Body of pancreas (tissue), 4 donors: ENCODE measurements at places on chromosomes 7 and 10.

DNA sequence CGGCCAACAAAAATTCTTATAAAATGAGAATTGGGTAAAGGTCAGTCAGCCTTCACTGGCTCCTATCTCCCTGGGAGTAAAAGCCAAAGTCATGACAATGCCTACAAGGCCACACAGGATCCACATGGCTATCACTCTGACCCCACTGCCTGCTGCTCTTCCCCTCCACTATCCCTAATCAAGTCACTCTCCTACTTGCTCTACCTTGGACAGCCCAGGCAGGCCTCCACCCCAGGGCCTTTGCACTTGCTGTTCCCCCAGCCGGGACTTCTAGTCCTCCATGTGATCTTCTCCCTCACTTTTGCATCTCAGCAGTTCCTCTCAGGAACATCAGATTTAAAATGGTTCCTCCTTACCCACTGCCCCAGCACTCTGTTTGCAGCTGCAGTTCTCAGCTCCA, 50.6 kb downstream of the PRR15 start:
- DNase-seq: no peak

- DNase-seq: no peak
Measured at GRCh38 chr7:130446259-130446658, 5.4 kb upstream of the CEP41 start.

GRCh38 chr7:15367897-15368296, 193.9 kb downstream of the AGMO start:
- DNase-seq: no peak

- DNase-seq: no peak
Measured at GRCh38 chr10:28470873-28471651, 61.9 kb upstream of the WAC start.

GRCh38 chr10:107118866-107119265, 45.6 kb downstream of the SORCS1 start:
- no peak for DNase-seq

DNA sequence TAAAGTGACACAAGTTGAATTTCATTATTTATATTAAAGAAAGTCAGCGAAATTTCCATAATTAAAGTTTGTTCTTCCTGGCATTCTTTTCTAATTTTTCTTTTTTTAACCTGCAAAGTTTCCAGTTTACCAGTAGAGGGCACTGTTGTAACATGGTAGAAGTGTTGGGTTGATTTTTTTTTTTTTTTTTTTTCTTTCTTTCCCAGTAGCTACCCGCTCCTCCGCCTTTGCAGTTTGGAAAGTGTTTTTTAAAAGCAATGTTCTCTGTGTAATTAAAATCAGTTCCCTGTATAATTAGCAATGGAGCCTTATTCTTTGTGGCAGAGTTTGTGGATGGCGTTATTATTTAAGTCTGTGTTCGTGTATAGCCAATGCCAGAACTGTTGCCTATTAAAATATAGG, 53.7 kb downstream of the TAF3 start:
- no peak for DNase-seq

- DNase-seq: peak; percentile 53
Measured at GRCh38 chr10:52313933-52314821, at the start of gene DKK1. TSS of gene DKK1 (plus strand) at chr10:52314281. CDS start at chr10:52314435, 154 bp downstream.

DNA sequence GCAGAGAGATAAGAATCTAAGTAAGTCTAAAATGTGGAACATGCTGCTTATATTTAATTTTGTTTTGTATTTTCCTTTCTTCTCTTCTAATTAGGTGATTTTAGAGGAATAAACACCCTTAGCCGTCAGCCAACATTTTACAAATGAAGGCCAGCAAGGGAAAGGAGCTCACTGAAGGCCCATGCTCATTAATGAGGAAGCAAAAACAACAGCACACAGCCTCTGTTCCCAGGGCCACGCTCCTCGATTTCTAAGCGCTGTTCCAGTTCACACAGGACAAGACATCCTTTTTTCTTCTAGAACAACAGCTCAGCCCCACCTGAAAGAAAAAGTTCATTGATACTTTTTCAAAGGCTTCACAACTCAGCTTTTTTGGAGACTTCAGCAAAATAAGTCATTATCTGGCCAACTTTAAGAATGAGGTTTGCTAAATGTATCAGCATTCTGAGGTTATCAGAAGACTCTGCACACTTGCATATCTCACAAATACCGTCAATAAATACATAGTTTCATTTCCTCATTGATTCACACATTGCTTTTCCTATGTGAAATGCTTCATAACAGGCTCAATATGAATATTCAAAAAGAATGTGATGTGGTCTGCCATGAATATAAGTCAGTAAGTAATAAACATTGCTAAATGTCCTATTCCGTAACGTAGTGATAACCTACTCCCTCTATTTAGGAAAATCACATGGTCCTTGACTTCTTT, 34.8 kb upstream of the SFMBT2 start:
- no peak for DNase-seq

DNA sequence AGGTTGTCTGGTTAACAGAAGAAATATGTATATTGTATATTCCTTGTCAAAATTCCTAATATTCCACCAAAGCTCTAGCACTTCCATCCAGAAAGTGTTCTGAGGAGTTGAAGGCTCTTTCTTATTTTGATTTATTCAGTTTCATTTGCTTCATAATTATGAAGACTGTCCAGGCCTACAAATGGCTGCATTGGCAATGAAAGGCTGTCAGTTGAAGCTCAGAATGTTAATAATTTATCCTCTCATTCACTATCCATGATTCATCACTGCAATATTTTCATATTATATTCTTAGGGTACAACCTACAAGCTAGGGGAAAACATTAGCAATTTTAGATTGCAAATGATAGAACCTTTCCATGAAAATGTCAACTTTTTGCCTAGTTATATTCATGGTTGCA, 57.3 kb downstream of the ARID5B start:
- no peak for DNase-seq

- no peak for DNase-seq
Measured at GRCh38 chr7:149007146-149007545, 21.2 kb downstream of the PDIA4 start.

DNA sequence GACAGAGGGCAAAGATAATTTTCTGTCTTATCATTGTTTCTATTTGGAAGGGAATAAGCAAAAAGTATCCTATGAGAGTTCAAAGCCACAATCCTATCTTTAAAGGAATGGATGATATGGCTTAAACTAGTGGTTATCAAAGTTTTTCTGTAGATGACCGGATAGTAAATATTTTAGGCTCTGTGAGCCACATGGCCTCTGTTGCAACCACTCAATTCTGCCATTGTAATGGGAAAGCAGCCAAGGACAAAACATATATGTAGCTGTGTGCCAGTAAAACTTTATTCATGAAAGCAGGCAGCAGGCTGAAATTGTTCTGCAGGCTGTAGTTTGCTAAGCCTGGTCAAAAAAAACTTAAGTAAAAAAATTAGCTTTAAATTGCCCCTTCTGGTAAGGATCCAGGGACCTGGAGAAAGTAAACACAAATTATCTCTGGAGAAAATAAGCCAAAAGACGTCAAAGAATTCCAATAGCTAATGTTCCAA, 73.3 kb downstream of the THSD7A start:
- no peak for DNase-seq

- DNase-seq: peak; percentile 22
Measured at GRCh38 chr10:50554376-50554994, 69.3 kb downstream of the SGMS1 start.

- no peak for DNase-seq
Measured at GRCh38 chr7:159207393-159207792, 62.7 kb upstream of the VIPR2 start.

DNA sequence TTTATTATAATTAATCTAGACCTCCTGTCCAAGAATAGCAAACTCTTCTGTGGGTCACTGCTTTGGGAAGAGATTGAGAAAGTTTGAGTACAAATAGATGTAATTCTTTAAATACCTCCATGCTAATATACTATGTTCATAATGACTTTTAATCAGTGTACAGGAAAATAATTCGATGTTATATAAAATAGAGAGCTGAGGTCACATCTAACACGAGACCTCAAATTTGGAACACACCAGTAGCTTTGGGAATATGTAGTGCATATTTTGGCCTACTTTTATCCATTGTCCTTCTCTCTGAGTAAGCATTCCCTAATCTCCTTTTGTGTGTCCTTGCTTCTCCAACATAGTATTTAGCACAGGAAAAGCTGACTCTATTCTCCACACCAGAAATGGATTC, 27.3 kb upstream of the CABCOCO1 start:
- DNase-seq: no peak

DNA sequence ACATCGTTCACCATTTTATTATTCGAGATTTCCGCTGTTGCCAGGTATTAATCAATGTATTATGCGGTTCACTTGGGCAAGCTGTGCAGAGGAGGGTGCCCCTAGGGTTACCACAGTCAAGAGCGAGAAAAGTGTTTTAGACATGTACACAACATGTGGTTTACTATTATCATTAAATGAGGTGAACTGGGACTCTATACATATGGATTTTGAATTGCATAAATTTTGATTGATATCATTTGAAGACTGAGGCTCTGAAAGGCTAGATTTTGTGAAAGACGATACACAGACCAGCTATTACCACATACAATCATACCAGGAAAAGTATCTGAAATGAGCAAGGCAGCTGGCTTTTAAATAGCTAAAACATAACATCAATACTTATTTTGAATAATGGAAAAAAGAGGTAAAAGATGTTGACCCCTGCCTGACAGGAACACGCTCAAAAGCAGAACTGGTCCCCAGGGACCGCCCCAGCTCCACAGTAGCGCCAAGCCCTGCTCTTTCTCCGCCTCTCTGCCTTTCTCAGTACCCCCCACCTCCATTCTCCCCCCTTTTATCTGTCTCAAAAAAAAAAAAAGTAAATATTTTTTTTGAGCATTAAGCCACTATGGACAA, 413.4 kb upstream of the MKI67 start:
- no peak for DNase-seq

DNA sequence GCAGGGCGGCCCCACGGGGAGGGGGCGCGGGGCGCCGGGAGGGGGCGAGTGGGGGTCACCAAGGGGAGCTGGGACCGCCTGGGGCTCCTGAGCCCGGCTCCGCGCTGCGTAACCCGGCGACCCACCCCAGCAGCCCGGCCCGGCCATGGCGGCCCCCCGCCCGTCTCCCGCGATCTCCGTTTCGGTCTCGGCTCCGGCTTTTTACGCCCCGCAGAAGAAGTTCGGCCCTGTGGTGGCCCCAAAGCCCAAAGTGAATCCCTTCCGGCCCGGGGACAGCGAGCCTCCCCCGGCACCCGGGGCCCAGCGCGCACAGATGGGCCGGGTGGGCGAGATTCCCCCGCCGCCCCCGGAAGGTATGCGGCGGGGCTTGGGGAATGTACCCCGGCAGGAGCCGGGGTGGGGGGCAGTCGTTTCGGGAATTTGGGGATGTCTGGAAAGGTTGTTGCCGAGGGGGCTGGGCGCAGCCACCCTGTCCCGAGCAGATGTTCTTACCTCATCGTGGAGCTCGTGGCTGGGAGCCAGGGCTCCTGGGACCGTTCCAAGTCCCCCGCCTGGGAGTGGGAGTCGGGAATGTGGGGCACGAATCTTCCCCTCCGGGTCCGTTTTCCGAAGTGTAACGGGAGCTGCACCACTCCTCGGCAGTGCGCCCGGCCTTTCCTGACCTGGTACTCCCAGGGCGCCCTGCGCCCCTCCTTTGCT, 431 bp downstream of the ZYX start:
- peak; percentile 72 for DNase-seq

DNA sequence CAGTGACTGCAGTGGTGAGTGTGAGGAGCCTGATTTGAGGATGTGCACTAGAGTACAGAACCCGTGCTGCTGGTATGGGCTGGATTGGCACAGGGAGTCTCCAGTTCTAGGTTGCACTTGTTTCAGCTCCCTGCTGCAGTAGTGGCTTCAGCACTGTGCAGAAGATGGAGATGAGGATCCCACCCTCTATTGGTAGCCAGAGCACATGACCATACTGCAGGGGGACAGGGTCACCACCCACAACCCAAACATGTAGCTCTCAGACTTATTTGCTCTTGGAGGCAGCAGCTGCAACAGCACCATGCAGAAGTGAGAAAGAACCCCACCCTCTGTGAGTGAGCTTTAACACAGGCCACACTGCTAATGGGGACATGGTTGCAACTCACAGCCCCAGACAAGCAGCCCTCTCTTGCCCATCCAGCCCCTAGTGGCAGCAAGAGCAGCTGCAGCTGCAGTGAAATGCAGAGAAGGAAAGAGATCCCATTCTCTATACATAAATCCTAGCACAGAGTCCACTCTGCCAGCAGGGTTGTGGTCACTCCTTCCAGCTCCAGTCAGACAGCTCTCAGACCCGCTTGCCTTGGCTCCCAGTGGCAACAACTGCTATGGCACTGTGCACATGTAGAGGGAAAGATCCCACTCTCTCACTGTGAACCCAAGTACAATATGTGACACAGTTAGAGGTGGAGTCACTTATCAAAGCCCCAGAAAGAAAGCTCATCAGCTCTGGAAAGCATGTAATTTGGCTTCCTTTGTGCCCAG, 51.4 kb upstream of the SCIN start:
- DNase-seq: no peak

GRCh38 chr10:121862042-121862441, 65.8 kb downstream of the ATE1 start:
- DNase-seq: no peak

GRCh38 chr7:69827558-69827957, 229.3 kb downstream of the AUTS2 start:
- no peak for DNase-seq

DNA sequence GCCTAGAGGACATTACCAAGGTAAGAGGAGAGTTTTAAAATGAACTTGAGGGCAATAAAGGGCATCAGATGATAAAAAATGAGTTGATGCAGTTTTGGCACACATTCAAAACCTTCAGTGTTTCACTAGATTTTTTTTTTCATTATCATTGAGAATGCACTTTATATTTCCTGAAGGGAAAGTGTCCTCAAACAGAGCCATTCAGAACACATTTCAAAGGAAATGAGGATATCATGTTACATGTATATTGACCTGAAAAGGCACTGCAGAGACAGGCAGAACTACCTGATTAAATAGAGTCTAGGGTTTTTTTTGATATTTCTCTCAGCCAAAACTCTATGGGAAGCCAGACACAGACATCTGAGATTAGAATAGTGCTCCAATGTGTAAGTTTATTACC, 454.0 kb downstream of the NEBL start:
- DNase-seq: no peak

DNA sequence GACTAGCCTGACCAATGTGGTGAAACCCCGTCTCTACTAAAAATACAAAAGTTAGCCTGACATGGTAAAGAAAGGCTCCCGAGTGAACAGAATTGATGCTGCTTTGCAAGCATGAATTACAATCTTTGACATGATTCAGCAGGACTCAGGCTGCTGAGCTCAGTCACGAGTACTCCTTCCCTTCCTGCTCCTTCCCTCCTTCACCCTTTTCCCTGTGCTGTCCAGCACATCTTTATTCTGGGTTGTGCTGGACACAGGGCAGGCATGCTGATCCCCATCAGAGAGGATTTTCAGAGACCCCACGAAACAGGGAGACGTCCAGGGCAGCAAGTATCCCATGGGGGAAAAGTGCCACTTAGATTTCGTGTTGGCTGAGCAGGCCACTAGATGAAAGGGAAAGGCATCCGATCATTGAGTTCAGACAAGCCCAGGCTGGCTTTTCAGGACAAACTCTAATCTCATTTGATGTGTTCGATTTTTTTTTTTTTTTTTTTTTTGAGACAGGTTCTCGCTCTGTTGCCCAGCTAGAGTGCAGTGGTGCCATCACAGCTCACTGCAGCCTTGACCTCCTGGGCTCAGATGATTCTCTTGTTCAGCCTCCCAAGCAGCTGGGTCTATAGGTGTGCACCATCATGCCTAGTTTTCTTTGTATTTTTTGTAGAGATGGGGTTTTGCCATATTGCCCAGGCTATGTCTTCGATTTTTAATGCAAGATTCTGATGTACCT, 36.5 kb downstream of the BAMBI start:
- no peak for DNase-seq

- no peak for DNase-seq
Measured at GRCh38 chr7:117110480-117111315, 157.4 kb downstream of the ST7 start.
